ENCODE measurements at places on chromosomes 12 and 14.

GRCh38 chr12:27971121-27971489 is 1.4 kb downstream of the PTHLH start:
- no peak for DNase-seq

DNA sequence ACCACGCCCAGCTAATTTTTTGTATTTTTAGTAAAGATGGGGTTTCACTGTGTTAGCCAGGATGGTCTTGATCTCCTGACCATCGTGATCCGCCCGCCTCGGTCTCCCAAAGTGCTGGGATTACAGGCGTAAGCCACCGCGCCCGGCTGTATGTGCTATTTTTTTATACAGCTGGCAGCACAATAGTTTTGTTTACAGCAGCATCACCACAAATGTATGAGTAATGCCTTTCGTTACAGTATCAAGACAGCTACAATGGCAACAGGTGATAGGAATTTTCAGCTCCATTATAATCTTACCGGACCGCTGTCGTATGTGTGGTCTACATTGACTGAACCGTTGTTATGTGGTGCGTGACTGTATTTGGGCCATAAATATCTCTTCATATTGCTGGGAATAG is 11.6 kb upstream of the MDM2 start:
- no peak for DNase-seq

DNA sequence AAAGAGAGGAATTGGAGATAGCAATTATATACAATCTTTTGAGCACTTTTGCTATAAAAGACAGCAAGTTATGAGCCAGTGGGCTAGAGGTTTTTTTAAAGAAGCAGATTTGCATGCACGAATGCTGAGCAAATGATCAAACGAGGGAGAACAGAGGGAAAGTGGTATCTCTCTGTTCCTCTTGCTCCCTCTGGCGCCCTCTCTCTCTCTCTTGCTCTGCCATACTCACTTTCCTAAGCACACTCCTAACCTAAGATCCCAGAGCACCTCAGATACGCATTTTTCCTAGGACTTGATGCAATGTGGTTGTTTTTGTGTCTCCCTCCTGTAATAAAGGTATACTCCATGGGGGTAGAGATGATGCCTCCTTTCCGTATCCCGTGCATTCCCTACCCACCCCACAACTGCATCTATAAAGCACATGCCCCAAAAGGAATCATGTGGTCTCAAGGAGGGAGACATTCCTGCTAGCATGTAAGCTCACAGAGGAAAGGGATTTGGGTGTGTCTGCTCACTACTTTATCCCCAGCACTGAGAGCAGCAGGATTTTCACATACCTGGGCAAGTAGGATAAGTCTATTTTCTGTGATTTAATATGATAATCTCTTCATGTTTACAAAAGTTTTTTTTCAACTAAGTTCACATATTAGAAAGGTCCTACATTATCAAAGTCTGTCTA is 270.2 kb downstream of the SSPN start:
- no peak for DNase-seq

DNA sequence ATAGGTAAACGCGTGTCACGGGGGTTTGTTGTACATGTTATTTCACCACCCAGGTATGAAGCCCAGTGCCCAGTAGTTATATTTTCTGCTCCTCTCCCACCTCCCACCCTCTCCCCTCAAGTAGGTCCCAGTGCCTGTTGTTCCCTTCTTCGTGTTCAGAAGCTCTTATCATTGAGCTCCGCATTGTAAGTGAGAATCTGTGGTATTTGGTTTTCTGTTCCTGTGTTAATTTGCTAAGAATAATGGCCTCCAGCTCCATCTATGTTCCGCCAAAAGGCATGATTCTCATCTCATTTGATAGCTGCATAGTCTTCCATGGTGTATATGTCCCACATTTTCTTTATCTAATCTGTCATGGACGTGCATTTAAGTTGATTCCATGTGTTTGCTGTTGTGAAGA is 6.9 kb upstream of the GPRC5D start:
- no peak for DNase-seq

GRCh38 chr12:57129321-57129842 is 1.1 kb downstream of the LRP1 start:
- no peak for DNase-seq

DNA sequence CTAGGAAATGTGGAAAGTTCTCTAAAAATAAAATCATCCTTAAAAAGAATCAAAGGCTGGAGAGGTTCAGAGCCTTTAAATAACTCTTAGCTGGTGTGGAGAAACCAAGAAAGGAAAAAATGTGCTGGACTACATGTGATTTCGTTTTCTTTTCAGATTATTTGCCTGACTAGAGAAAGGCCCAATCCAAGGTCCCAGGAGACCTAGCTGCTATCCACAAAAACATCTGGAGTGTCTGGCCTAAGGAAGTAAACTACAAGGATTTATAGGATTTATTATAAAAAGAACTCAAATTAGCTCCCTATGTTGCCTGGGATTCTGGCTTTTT is 774 bp upstream of the TMEM30B start:
- no peak for DNase-seq

DNA sequence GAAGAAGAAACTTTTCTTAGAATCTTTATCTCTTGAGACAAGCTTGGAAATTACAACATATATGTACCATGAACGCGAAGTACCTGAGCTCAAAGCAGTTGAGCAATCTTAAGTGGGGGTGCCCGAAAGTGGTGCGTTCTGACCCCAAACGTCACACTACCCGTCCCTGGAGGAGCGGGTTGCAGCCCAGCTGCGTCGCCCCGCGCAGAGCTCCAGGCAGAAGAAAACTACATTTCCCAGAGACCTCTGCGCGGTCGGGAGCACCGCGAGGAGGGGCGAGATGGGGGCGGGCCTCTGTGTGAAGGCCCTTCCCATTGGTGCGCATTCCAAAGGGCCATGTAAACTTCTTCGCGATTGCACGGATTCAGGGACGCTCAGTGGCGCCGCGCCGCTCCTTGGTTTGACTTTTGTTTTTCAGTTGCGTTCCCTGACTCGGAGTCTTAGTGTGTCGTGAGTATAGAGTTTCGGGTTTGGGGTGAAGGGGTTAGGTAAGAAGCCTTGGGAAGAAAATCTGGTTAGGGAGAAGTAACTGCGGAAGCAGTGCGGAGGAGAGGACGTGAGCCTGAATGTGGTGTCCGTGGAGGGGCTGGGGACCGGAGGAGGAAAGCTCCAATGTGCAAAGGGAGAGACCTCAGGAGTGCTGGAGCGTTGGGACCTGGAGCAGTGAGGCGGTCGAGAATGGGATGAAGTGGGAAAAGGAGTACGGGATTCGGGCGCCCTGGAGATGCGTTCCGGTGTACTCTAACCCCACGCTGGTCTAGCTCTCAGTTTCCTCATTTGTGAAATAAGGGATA is at the start of gene CCDC77:
Gene CCDC77, plus strand, starts transcription at position 410 of the 794 bp plus-strand sequence. CDS start 7,740 bp downstream, outside the sequence.
- DNase-seq: no peak
